ENCODE measurements at places on chromosomes 1 and 21.

DNA sequence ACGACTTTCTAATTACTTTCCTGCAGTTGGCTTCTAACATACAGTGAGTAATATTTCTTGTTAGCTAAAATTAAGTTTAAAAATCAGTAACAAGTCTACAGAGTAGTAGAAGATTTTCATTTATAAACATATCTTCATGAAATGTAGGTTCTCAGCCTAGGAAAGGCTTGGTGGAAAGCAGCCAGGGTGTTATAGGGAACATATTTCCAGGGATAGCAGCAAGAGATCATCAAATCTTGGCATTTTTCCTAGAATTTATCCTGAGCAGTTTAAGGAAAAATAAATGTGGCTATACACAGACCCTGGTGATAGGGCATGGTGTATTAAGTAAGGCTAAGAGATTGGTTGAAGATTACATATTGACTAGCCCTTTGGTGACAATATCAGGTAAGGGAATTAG is 203.5 kb upstream of the NEGR1 start:
- no peak for DNase-seq

DNA sequence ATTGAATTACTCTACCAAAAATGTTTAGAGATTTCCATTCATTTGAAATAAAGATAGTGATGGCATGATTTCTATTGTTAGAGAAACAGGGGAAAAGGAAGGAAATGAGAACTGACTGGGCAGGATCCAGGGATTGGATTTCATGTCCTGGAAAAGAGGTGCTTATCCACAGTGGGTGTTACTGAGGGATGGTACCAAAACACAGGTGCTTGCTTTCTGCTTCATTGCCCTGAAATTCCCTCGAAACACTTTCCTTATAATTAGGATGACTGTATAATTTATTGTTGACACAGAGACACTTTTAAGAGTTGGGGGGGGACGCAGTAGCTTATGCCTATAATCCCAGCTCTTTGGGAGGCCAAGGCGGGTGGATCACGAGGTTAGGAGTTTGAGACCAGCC is 185.0 kb upstream of the KCNK2 start:
- DNase-seq = no peak

GRCh38 chr1:235088907-235089306 is 39.7 kb downstream of the TOMM20 start:
- DNase-seq = no peak

DNA sequence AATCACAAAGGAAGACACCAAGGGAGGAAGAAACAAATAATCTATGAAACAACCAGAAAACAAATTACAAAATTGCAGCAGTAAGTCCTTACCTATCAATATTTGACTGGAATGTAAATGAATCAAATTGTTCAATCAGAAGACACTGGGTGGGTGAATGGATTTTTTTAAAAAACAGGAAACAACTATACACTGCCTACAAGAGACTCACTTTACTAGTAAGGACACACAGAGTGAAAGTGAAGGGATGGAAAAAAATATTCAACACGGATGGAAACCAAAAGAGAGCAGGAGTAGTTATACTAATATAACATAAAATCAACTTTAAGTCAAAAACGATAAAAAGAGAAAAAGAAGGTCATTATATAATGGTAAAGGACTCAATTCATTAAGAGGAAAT is 6.4 kb upstream of the PRSS38 start:
- DNase-seq = no peak

- DNase-seq = no peak
These were observed 29.0 kb upstream of the ABCG1 start for GRCh38 chr21:42189860-42190485.
